Large intestine (tissue), 12 donors: ENCODE measurements at places on chromosomes 7 and 10. TPM values are rescaled to one million over a fixed set of nuclear protein-coding genes. Genes with fewer than 3 reads are reported as not detected.

Gene SAMD9L
- polyA plus RNA-seq = 6.5 TPM

Gene FOXI2
- not detected for polyA plus RNA-seq

Gene UBTD1
- polyA plus RNA-seq = 4.1 TPM

Gene SPACDR
- polyA plus RNA-seq = 1.4 TPM

Gene EZH2
- polyA plus RNA-seq = 20.1 TPM

Gene VSTM2A
- polyA plus RNA-seq = 2.7 TPM

Gene MMRN2
- polyA plus RNA-seq = 7.2 TPM

Gene LRRN3
- polyA plus RNA-seq = 7.1 TPM

Gene GLCCI1
- 13.8 TPM for polyA plus RNA-seq

Gene ADRB1
- 0.64 TPM for polyA plus RNA-seq

Gene STAM
- polyA plus RNA-seq = 18.7 TPM

Gene FEZF1
- not detected for polyA plus RNA-seq

Gene ATE1
- 23.4 TPM for polyA plus RNA-seq

Gene INTS1
- 50.0 TPM for polyA plus RNA-seq

Gene GDF2
- polyA plus RNA-seq = not detected

Gene ANKRD61
- 2.4 TPM for polyA plus RNA-seq

Gene SLC18A2
- 0.72 TPM for polyA plus RNA-seq

Gene TMEM236
- polyA plus RNA-seq = 34.3 TPM

Gene MEOX2
- polyA plus RNA-seq = 3.3 TPM

Gene OPN4
- not detected for polyA plus RNA-seq

Gene IL2RA
- polyA plus RNA-seq = 0.52 TPM

Gene SDK1
- polyA plus RNA-seq = 6.4 TPM
